NCI-H774 (cell line): ENCODE measurements at places on chromosomes 3 and 15.

- peak; percentile 89 for DNase-seq
These were observed at the start of gene MYO5C for GRCh38 chr15:52295421-52296001. TSS of gene MYO5C (minus strand) at chr15:52295804. CDS start at chr15:52295636, 168 bp downstream.

GRCh38 chr15:36694574-36694973 lies 115.1 kb downstream of the CDIN1 start:
- DNase-seq: no peak

DNA sequence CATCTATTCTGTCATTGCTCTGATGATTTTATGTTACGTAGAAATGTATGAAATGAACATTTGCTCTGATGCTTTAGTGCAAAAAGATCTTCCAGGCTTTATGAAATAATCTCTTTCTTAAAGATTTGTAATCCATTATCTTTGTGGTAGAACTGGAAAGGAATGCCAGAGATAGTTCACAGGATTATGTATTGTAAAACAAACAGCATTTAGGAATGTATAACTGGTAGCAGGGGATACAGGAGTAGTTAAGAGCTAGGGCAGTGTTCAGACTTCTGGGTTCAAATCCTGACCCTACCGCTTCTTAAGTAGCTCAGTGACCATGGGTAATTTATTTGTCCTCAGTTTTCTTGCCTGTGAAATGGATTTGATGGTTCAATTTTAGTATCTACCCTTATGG lies 429.8 kb upstream of the TPM1 start:
- no peak for DNase-seq

- DNase-seq: no peak
These were observed 7.4 kb downstream of the IVD start for GRCh38 chr15:40413036-40413435.

DNA sequence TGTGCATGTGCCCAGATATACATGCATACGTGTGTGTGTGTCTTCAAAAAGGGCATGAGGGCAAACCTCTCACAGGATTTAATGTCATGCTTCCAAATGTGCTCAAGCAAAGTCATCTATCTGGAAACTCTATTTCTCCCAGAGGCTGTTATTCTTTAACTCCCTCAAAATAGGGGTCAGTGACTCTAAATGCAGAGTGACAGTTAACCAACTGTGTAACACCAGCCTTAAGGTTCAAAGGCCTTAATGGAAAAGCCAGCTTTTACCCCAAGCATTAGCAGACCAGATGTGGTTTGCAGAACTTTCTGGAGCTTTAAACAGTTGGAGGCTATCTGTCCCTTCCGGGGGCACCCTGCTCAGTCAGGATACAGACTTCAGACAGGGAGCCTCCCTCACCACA lies 70.4 kb upstream of the SLC7A14 start:
- no peak for DNase-seq

DNA sequence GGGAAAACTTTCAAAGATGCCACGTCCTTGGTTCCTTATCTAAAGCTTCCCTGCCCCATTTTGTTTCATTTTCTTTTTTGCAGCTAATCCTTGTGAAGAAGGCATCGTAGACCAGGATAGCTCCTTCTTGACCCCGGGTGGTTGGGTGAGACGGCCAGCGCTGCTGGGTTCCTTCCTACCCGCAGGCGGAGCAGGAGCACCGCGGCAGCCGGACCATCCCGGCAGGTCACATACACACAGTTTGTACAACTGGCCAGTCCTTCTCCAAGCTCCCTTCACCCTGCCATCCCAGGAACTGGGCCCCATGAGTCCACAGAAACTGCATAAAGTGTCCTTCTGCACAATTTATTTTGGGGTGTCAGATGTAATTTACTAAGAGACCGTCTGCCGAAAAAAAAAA lies 83.9 kb downstream of the MEGF11 start:
- DNase-seq: no peak

- DNase-seq: no peak
These were observed 167.4 kb downstream of the GAP43 start for GRCh38 chr3:115790759-115791158.

- no peak for DNase-seq
These were observed 24.0 kb upstream of the HGD start for GRCh38 chr3:120705884-120706582.

DNA sequence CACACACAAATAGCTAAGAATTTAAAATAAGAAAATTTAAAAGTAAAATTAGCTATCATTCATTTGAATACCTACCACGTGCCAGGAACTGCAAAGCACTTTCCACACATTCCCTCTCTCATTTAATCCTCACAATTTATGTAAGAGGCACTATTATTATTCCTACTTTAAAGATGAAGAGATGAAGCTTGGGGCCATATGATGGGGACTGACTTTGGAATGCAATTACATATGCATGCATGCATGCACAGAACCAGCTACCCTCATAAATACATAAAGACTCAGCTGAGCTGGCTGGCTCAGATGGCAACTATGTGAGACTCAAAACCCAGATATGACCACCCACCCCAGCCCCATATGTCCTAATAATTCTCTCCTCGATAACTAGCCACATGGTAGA lies 31.7 kb upstream of the THUMPD3 start:
- no peak for DNase-seq

DNA sequence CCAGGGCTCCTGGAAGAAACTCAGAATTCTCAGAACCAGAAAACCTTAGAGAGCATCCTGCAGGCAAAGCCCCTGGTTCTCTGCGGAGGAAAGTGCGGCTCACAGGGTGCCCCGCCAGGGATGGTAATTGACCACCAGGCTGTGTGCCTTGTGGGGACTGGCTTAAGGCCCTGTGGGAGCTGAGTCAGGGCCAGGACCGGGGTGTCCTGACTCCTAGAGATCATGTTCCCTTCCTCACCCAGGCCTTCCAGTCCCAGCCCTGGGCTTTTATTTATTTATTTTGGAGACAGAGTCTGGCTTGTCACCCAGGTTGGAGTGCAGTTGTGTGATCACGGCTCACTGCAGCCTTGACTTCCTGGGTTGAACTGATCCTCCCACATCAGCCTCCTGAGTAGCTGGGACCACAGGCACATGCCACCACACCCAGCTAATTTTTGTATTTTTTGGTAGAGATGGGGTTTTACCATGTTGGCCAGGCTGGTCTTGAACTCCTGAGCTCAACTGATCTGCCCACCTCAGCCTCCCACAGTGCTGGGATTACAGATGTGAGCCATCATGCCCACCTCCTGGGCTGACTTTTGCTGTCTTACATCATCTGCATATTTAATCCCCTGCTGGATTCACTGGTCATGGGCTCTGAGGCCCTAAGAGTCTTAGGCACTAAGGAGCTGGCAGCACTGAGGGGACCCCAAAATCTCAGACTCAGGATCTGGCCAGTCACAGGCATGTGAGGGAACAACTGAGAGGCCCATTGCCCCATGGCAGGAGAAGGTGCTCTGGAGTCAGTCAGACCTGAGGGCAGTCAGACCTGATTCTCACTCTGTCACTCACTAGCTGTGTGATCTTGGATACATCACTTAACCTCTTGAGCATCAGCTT lies 20.4 kb upstream of the LAMP3 start:
- DNase-seq: no peak

- no peak for DNase-seq
These were observed 10.6 kb downstream of the ALDH1A3 start for GRCh38 chr15:100890051-100890720.

- no peak for DNase-seq
These were observed 62.4 kb upstream of the PYDC2 start for GRCh38 chr3:191398607-191399006.

DNA sequence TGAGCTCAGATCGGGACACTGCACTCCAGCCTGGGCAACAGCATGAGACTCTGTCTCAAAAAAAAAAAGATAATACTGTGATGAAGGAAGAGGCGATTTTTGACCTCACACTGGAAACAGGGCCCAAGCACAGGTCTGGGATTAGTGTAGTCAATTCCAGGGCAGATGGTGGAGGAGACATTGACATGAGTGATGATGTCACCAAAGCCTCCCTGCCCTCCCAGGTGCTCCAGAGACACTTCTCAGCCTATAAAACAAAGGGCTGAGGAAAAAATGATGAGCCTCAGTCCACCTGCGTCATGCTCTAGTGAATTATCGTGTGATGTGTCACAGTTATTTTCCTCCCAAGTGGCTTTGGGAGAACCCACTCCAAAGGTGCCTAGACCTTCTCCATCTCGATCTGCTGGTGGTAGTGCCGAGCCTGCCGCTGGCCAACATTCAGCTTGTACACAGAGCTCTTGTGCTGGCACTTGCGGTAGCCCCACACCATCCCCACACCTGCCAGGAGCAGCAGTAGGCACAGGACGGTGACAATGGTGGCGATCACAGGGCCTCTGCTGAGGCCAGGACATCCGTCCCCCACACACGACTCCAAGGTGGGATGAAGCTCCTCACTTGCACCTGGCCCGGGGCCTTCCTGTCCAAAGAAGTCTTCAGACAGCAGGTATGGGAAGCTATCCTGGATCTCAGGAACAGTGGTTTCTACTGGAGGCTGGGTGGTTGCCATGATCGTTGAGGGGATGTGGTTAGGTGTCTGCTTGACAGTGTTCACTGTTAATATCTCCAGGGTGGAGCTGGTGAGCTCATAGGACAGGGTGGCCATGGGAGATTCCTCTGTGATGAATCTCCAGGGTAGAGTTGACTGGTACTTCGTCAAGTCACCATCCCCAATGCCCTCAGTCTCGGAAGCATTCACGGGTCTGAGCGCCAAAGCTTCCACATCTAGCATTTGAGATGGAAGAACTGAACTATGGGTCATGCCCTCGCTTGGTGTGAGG lies 38.8 kb downstream of the CRTAP start:
- no peak for DNase-seq

DNA sequence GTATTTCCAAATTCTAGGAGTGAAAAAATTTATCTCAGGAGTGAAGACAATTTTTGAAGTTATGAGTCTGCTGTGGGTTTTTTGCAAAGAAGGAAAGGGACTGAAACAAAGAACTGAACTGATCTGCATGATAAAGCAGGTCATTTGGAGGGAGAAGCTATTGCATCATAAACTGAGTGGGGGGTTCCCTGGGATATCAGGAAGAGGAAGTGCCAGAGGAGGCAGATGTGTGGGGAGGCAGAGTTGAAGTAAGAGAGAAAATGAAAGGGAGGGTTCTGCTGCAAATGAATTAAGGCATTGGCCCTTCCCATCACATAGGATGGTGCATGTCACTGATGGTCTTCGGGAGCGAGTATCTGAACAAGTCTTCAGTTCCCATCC lies 379.2 kb downstream of the VPS13C start:
- no peak for DNase-seq
